ENCODE measurements at places on chromosomes 16 and 17.

DNA sequence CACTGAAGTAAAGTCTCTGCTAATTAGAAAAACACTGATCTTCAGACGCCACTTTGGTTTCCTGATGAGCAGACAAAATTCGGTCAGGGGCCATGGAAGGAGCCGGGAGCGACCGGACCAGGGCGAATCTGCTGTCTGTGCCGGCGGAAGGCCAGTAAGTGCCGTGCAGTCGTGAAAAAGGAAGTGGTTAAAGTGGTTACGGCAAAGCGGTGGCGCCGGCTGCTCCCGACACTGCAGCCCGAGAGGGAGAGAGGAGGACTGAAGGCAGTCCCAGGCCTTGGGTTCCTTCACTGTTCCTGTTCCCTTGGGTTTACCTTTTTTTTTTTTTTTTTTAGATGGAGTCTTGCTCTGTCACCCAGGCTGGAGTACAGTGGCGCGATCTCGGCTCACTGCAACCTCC, 17.3 kb upstream of the HEXD start:
- DNase-seq = no peak

GRCh38 chr16:73057291-73058210, 9.6 kb upstream of the ZFHX3 start:
- DNase-seq = no peak

GRCh38 chr17:36667922-36668321, 66.5 kb downstream of the MRM1 start:
- no peak for DNase-seq

- DNase-seq = no peak
Observed at GRCh38 chr17:28230011-28230410, 89.0 kb upstream of the TMEM97 start.

GRCh38 chr16:89147085-89147817, 24.3 kb upstream of the CDH15 start:
- no peak for DNase-seq

- peak; percentile 62 for DNase-seq
Observed at GRCh38 chr17:9465210-9465921, 110.3 kb downstream of the STX8 start.

DNA sequence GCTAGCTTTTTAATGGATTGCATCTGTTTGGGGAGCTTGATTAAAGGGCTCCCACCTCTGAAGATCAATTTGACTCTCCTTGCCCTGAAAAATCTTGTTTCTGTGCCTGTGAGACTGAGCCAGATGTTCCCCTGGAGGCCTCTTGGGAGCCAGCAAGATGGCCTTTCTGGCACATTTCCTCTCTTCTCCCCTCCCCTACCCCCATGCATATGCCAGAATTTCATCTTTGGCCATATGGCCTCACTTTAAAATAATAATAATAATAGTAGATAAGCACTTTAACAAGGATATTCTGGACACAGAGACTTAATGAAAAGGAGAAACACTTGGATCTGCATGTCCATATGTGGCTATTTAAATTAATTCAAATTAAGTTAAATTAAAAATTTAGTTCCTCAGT, 144.1 kb upstream of the CES5A start:
- DNase-seq = no peak

DNA sequence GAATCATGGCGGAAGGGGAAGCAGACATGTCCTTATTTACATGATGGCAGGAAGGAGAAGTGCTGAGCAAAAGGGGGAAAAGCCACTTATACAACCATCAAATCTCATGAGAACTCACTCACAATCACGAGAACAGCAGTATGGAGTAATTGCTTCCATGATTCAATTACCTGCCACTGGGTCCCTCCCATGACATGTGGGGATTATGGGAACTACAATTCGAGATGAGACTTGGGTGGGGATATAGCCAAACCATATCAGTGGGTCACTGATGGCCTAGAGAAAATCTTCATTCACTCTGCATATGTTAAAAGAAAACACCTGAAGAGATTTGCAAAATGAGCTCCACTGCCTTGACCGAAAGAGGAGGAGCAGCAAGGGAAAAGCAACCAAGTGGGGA, 130.3 kb upstream of the FAM20A start:
- no peak for DNase-seq

- DNase-seq = no peak
Observed at GRCh38 chr17:13182854-13183253, 165.0 kb upstream of the ELAC2 start.

DNA sequence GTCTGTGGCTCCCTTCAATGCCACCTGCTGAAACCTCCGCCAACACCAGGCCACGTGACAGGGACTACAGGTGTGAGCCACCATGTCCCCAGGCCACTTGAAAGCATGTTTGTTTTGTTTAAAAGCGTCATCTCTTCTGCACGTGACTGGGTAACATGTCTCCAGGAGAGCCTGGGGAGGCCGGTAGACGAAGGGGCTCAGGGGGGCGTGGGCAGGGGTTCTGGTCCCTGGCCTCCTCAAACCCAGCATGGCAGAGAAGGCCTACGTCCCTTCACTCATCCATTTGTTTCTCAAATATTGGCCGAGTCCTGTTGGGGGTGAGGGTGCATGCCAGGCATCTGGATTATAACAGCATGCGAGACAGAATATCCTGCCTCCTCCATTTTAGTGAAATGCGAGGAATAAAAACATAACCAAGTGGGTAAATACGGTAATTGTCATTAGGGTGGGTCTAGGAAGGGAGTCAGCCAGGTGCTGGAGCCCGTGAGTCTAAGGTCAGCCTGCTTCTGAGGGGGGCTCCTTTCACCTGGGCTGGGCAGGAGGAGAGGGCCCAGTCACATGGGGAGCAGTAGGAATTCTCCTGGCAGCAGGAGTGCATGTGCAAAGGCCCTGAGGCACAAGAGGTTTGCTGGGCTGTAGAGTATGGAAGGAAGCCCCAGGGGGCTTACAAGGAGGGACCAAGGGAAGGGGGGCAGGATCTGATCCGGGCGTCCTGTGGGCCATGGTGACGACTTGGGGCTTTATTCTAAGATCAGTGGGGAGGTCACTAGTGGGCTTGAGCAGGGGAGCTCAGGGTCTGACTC, 26.8 kb upstream of the CIBAR2 start:
- no peak for DNase-seq

- no peak for DNase-seq
Observed at GRCh38 chr17:29733166-29733565, 110.5 kb upstream of the CORO6 start.

- no peak for DNase-seq
Observed at GRCh38 chr16:47160422-47160821, 16.7 kb upstream of the NETO2 start.

- no peak for DNase-seq
Observed at GRCh38 chr17:2385240-2386210, 15.3 kb downstream of the MNT start.

DNA sequence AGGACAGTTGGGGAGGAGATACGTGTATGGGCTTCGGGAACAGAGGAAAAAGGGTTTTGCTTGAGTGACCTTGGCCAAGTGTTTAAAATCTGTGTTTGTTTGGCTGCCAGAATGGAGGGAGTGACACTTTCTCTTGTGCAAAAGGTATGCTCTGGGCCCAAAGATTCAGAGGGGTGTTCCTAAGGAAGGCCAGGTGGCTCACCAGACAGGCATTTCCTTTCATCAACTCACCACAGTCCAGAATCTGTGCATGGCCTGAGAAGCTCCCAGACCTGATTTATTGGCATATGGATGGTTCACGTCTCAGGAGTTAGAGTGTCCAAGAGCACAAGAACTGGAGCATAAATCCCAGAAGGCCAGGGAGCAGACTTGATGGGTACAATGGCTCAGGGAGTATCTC, 53.4 kb upstream of the NLK start:
- DNase-seq = no peak

GRCh38 chr16:31480851-31481536, 1.9 kb upstream of the SLC5A2 start:
- DNase-seq = no peak

Data from pulmonary artery endothelial cell (primary cell).